ENCODE measurements at places on chromosomes 2 and 18.

DNA sequence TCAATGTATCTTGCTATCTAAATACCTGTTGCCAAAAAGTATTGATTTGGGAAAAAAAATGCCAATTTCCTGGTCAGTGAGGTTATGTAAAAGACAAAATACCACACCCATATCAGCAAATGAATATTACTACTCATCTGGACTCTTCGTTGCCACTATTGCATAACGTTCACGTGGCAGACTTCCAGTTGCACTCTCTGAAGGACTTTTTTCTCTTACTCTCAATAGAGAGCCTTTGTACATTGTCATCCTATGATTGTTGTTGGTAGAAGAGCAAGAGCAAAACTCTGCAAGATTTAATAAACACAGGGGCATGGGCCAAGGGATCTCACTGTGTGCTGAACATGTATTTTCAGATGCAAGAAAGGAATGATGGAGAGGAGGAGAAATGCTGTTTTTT, 689.8 kb downstream of the MBD2 start:
- no peak for DNase-seq

DNA sequence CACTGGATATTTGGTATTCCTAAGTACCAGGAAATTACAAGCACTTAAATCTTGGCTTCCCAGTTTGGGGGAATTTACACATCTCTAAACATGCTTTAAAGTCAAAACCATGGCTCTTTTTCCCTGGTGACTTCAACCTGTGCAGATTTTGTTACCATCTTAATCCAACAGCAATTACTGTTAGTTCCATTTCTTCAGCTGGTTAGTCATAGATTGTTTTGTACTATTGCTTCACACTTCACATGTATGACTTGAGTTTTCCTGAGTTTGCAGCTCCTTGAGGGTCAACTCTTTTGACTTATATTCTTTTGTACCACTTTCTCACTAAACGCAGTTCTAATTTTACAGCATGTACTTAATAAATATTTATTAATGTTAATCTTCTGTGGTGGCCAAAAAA, 203.4 kb upstream of the RND3 start:
- no peak for DNase-seq

GRCh38 chr18:48171490-48172188, 237.5 kb downstream of the ZBTB7C start:
- DNase-seq = no peak

- DNase-seq = no peak
Measured at GRCh38 chr2:102622646-102623045, 3.3 kb downstream of the SLC9A2 start.

DNA sequence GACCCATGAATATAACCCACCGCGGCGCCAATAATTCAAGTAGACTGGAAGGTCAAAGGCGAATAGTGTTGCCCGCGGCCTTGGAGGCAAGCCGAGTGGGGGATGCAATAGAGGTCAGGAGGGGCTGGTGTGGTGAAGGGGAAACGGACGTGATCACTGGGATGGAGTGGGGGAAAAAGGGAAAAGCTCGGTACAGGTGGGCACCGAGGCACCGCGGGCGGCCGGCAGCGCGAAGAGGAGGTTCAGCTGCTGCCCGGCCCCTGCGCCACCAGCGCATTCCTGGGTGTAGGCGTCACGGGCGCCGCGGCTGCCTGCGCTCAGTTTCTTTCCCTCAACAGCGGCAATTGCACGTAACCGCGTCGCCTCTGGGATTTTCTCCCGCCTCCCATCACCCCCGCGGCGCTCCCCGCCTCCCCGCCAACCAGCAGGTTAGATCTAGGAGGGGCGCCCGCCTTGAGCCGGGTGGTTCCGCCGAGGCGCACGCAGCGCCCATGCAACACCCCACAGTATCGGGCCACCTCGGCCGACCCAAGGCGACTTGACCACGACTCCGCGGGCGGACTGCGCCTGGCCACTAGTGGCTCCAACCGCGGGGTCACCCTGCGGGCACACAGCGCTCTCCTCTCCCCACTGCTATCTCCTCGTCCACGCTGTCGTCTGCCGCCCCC, 1.5 kb downstream of the RND3 start:
- no peak for DNase-seq

- no peak for DNase-seq
Measured at GRCh38 chr2:160934991-160935390, 225.2 kb upstream of the TANK start.

DNA sequence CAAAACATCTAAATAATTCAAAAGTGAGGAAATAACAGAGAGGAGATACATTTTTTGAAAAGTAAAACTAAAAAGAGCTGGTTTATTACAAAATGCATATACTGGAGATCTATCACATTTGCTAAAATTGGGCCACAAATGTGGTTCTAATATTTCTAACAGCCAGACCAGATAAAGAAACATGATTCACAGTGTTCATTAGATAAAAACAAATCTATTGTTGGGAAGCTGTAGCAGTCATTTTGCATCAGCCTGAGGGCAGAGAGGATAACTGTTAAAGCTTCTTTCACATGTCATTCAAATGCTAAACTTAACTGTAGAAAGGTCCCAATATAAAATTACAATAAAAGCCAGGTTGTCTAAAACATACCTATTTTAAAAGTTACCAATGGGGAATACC, 148.3 kb downstream of the GULP1 start:
- DNase-seq = no peak

- no peak for DNase-seq
Measured at GRCh38 chr2:35873921-35874320, 481.7 kb upstream of the CRIM1 start.

GRCh38 chr2:102063487-102063911, 71.7 kb downstream of the IL1R2 start:
- DNase-seq = peak; percentile 49

DNA sequence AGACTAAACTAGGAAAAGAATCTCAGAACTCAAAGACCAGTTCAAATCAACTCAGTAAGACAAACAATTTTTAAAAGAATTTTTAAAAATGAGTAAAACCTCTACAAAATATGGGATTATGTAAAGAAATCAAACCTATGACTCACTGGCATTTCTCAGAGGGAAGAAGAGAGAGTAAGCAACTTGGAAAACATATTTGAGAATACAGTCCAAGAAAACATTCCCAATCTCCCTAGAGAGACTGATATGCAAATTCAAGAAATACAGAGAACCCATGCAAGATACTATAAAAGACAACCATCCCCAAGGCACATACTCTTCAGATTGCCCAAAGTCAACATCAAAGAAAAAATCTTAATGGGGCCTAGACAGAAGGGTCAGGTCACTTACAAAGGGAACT, 162.7 kb downstream of the WDPCP start:
- no peak for DNase-seq

- DNase-seq = no peak
Measured at GRCh38 chr2:43265001-43265400, 38.6 kb upstream of the ZFP36L2 start.

DNA sequence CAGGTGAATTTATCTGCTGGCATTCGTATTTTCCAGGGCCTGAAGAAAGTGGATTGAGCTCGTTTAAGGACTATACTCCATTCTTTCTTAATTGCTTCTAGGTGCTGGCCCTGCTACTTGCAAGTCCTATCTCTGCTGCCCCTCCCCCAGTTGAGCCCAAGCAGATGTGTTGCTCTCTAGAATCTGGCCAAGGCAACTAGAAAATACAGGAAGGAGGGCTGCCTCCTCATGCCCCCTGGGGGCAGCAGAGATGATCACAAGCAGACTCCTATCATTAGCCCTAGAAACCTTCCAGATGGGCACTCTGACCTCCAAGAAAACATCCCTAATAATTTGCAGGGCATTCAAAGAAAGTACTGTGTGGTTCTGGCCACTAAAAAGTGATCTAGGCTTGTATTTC, 72.5 kb upstream of the CYP26B1 start:
- DNase-seq = no peak

GRCh38 chr2:28047681-28048080, 157.2 kb downstream of the BABAM2 start:
- no peak for DNase-seq

DNA sequence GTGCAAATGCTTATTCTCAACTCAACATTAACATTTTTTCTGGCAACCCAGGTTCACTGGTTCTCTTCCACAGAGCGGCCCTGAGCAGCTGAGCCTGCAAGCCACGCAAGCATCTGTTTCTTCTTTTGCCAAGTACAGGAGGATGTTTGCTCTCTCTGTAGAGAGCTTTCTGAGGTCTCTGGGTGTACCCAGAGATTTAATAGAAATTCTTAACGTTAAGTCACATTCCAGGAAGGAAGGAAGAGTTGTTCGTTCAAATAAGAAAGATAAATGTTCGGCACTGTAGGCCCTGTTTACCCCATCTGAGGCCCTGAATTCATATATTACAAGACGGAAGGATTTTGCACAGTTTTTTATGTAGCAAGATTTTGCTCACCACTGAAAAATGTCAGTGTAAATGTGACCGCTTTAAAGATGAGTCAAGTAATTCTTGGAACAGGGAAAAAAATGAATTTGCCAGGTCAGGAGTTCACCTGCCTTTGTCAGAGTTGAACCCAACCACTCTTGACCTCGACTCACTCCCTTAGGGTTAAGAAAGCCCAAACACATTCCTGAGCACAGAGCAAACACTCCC, 30.1 kb downstream of the KCTD18 start:
- no peak for DNase-seq

- no peak for DNase-seq
Measured at GRCh38 chr2:33104726-33105125, 158.0 kb downstream of the LTBP1 start.

GRCh38 chr2:28129955-28130695, 239.6 kb downstream of the BABAM2 start:
- no peak for DNase-seq

DNA sequence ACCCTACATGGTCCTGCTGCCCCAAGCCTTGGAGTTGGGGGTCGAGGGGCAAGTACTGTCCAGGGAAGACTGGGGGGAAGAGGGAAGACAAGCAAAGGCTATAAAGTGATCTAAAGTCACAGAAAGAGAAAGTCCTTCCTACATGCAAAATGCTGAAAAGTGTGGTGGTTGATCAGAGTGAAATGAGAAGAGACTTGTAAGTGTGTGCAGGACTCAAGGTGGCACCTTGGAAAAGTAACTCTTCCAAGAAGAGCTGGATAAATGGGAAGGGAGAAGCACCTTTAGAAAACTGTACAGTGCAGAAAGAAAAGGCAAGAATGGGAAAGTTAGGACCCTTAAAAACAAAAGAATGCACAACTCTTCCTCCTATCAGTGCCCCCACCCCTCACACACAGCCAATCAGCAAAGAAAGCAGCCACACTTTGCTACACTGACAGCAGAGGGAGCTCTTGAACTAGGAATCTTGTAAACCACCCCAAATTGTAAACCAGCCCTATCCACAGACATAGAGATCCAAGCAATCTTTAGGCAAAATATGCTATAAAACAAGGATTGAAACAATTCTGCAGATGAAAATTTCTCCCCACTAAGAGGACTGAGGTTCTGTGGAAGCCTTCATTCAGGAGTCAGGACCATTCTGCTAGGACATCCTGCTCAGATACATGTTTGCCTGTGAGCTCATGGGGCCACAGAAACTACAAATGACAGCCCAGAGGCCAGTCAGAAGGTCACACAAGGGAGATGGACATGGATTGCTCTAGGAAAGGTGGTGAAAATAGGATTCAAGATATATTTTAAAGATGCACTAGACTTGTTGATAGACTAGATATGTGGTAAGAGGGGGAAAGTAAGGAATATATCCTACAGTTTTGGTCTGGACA, 146.4 kb downstream of the FTCDNL1 start:
- peak; percentile 18 for DNase-seq

DNA sequence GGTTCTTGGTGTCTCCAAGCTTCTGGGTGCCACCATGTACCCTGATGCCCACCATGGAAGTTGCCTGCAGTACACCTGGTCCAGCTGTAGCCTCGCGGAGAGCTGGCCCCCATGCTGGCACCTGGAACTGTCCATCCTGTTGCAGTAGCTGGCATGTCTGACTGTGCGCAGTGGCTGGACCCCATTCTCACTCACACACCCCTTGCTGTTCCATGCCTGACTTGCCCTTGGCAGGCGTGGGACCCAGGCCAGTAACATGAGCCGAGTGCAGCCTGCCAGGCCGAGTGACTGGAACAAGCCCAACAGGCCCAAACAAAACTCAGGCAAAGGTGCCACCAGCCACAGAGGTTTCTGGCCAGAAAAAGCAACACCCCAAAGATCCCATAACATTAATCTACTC, 73.8 kb downstream of the NEURL3 start:
- DNase-seq = no peak

DNA sequence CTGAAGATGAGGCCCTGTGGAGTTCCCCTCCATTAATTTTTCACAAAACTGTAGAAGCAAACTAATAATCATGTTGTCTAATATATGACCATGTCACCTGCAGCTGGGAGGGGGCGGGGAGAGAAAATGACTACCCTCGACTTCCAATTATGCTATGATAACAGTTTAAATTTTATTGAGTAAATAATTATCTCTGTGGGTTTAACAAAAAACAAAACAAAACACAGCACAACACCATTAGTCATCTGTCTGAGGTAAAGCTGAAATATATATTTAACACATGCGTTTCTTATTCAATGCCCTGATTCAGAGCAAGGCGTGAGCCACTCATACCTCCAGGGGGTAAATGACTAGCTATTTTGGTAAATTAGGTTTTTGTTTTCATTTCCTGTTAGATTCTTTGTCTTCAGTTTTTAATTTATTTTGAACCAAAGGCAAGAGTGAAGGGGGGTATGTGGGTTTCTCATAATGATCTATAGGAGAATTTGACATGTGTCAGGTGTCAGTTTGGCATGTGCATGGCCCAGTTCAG, 77.4 kb upstream of the ZCCHC2 start:
- DNase-seq = no peak

- no peak for DNase-seq
Measured at GRCh38 chr2:145108959-145109710, 589.2 kb upstream of the ZEB2 start.

GRCh38 chr18:70289351-70290312, 787 bp downstream of the SOCS6 start:
- DNase-seq = no peak

DNA sequence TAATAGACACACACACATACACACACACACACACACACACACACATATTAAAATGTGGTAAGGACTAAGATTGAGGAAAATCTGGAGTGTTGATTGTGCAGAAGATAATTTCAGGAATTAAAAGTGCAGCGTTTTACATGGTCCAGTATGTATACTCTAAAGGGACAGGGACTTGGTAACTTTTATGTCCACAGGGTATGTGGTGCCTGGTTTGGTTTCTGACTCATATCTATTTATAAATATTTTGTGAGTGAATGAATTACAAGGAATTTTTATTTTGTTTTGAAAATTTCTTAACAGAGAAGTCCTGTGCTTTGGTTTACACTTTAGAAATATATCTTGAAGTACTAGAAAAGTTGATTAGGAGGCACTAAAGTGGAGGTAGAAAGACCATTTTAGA, 287.7 kb upstream of the NXPH2 start:
- DNase-seq = no peak

DNA sequence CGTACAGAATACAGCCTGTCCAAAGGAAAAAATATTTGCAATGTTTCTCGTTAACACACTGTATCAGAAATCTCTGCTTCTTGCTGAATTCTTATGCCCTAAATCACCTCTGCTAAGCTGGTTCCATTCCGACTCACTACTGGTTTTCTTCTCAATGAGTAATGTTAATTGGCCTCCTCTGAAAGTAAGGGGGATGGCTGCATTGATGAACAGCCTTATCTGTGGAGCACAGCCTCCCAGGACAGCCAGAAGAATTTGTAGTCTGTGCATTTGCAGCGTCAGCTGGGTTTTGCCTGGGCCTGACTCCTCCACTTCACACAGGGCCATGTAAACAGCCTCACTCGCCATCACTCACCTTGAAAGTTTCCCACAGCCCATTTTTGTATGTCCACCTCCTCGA, 127.7 kb downstream of the RNF152 start:
- DNase-seq = no peak
